ENCODE measurements at places on chromosomes 4 and X.

DNA sequence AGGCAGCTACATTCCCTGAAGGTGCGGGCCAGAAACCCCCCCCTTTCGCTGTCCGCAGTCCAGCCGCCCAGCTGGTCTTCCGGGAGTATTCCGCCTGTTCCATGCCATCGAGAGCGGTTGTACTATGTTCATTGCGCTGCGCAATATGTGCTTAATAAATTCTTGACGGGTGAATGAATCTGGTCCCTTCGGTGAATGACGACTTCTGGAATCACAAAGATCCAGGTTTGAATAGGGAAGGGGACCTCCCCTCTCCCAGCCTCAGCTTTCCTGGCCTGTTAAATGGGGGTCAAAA is 777 bp upstream of the TFE3 start:
- no peak for DNase-seq

DNA sequence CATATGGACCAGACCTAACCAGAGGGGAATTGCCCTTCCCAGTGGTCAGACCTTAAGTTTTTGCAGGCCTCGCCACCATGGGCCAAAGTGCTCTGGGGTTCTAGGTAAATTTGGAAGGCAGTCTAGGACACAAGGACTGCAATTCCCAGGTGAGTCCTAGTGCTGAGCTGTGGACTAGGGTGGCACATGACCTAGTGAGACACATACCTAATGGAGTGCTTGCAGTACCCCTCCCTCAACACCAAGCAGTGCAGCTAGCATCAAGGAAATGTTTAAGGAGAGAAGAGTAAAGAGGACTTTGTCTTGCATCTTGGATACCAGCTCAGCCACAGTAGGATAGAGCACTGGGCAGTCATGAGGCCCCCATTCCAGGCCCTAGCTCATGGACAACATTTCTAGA is 60.8 kb downstream of the BRCC3 start:
- no peak for DNase-seq

DNA sequence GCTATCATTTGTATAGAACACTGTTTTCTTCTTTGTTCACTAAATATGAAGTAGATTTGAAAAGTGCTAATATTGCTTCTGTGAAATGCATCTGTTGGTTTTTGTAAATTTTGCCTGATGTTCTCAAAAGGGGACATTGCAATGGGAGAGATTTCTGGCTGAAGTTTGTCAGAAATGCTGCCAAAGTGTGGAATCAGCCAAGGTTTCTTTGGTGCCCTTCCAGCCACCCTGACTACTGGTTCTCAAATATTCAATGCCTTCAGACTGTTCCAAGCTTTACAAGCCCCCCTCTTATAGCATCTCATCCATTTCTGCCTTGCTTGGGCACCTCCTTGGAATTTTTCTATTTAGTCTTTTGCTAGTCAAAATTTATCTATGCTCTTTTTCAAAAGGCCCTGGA is 60.6 kb upstream of the TMLHE start:
- DNase-seq: no peak

DNA sequence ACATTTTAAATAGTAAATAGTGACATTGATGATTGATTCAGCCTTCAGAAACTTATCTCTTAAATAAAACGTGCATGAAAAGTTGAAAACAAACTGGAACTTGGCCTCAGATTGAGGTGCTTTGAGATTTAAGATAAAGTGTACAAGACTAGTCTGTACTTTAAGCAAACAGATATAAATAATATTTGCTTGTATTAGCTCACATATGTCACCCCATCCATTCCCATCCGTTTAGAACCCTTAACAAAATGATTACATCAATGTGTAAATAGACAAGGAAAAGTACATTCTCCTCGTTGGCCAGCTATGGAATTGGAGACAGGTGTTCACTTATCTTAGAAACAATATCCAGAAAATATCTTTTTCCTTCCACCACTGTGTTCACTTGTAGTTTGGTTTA is 130.8 kb downstream of the BANK1 start:
- no peak for DNase-seq

DNA sequence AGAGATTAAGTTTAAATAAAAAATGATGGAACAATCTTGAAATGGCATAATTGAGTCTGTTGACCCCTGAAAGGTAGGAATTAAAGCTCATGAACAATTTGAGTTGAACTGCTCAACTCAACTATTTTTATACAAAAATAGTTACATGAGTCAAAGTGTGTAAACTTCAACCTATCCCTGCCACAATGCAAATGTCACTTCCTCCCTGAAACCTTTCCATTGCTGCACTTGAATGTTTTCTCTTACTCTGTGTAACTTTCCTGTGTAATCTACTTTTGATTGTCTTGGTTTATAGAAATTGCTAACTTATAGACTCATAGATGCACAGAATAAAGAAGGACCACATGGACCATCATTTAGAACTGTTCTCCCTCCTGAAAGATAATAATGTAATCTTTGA is 218.5 kb downstream of the GBA3 start:
- no peak for DNase-seq

- peak; percentile 63 for DNase-seq
These were observed 32.7 kb downstream of the TBC1D14 start for GRCh38 chr4:6942238-6942800.

DNA sequence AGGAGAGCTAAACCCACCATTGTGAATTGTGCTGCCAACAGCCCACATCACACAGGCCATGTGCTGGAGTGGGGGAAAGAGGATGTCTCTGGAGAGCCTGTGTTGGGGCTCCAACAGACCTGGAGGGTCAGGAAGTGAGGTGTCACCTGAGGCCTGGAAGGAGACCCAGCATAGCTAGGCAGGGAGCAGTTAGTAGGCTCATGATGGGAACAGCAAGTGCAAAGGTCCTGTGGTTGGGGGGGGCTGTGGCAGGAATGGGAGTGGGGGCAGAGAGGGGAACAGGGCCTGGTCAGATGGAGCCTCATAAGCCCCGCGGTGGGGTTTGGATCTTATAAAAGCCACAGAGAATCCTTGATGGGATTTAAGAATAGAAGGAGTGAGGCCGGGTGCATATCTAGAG is 35.9 kb upstream of the GPR78 start:
- no peak for DNase-seq

GRCh38 chr4:185242749-185243533 is 33.5 kb downstream of the SNX25 start:
- DNase-seq: no peak

GRCh38 chr4:173333658-173334084 is 487 bp downstream of the HMGB2 start:
- no peak for DNase-seq

DNA sequence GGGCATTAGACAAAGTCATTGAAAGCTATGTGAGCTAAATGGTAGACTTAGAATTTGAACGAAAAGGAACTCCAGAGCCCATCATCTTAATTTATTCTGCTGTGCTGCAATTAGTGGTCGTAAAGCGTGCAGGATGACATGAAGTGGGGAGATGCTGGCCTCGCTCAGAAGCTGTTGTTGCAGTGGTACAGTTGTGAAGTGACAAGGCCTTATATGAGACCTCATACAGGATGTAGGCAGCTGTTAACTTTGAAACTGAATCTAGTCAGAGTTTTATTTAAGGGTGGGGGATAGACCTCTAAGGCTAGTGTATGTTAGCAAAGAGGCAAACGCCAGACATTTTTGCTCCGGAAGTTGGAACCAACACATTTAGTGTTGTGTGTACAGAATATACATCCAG is 13.4 kb downstream of the KLF3 start:
- no peak for DNase-seq

DNA sequence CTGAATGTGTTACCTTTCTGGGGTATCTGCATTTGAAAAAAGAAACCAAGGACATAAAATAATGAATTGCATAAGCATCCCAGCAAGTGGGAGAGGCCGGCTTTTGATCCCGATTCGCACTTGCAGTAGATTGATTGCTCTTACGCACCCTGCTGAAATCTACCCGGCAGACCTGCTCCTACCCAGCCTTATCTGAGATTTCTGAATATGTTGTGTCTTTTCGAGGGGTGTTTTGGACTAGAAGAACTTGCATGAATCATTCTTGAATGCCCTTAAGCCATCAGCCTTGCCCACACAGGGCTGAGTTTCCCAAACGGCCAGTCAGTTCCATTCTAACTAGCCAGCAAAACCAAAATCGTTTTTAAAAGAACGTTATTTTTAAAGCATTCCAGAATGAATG is 174.4 kb upstream of the BCOR start:
- DNase-seq: no peak

GRCh38 chrX:6163721-6164120 is 64.9 kb downstream of the NLGN4X start:
- no peak for DNase-seq

DNA sequence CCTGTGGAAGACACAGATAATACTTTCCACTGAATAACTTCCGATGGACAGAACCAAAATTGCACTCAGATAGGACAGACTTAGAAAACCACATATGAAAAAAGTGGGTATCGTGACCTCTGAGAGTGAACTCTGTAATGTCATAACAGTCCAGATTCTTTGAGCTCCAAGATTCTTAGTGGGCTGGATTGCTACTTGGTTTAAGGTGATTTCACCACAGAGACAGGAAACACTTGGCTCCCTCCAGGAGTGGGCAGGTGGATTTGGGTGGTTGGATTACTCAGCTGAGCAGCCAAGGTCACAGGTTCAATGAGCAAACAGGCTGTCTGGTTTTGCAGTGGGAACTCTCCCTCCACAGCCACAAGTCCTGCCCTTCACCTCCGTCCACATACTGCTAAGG is 126.0 kb downstream of the AFAP1 start:
- no peak for DNase-seq

GRCh38 chrX:17361620-17362019 is 13.4 kb upstream of the NHS start:
- no peak for DNase-seq

- no peak for DNase-seq
These were observed 8.8 kb downstream of the DIAPH2 start for GRCh38 chrX:96693407-96693806.

Measured in GM13977 (cell line).